ENCODE measurements at places on chromosomes 3 and 15.

GRCh38 chr15:100596792-100597191, 5.2 kb downstream of the LINS1 start:
- DNase-seq, result peak; percentile 97

GRCh38 chr3:71517271-71517791, 66.2 kb downstream of the FOXP1 start:
- no peak for DNase-seq

DNA sequence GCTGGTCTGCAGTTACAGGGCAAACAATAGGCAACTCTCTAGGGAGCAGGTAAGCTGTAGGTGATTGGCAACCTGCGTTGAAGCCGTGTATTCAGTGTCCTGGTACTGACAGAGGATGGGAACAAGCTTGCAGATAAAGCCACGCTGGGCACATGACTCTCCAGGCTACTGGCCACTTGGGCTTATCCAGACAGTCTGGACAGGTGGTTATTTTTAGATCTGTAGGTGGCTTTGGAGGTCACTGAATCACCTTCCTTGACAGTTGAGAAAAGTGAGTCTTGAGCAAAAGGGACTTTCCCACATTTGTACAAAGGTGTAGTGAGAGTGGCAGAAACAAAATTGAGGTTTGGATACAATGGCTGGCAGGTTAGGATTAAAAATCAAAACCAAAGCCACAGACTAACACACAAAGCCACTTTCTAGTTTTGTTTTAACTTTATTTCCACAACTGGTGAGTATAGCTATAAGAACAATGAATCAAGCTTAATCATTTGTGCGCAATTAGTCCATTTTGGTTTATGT, 22.3 kb upstream of the IL1RAP start:
- no peak for DNase-seq

GRCh38 chr3:172065967-172066762, 26.8 kb downstream of the FNDC3B start:
- no peak for DNase-seq

DNA sequence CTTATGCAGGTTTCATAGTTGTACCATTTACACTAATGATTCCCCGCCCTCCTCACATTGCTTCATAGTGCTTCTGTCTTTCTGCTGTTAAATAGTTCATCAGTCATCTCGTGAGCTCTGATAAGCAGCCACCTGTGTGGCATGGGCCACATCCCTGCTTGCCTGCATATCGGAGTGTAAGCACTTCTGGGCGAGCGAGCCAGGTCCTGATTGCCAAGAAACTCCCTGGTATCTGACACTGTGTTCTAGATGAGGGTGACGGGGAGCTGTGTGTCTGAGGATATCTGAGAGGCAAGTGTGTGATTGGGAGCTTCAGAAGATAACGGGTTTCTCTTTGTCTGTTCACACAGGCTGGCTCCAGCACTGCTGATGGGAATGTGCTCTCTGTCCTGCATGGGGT, 130.6 kb downstream of the LRIG1 start:
- no peak for DNase-seq

DNA sequence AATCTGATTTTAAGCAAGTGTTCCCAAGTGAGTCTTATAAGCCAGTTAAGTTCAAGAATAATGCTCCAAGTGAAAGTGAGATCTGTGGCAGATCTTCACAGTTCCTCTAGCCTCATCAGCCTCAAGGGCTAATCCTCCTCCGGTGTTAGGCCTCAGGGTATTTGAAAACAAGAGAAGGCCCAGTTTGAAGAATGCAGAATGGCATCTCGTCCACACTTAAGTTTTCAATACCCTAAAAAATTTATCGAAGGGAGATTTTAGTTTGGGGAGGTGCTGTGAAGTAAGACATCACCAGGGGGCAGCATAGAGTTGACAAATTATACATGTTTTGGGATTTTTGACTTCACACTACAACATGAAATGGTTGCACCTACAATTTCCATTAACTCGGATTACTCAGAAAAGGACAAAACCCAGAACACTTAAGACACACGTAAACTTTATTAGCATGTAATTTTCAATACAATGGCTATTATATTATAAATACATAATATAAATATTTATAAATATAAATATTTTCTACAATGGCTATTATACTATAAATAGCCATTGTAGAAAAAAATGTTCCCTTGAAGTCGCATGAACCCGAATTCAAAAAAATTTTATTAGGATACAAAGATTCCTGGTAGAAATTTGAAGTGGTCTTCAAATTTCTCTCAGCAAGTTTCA, 2.3 kb upstream of the TMEM266 start:
- DNase-seq, result peak; percentile 24

- no peak for DNase-seq
Measured at GRCh38 chr3:193124861-193125260, 116.2 kb upstream of the PLAAT1 start.

GRCh38 chr3:195085356-195086130, 185.4 kb downstream of the XXYLT1 start:
- DNase-seq, result no peak

DNA sequence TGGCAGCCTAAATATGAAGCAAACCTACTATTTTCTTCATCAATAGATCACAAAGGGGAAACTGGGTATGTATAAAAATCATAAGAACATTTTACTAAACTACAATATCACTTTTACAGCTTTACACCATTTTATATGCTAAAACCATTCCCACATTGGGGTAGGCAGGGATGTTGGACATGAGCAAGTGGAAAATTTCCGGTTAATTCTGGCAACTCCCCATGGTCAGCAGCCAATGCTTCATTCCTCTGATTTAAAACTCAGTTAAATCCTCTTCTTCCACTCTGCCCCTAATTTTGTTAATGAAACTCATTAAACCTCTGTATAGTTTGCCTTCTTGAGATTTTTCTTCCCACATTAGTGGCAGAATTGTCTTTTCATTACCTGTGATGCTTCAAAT, 552.5 kb upstream of the NECTIN3 start:
- no peak for DNase-seq

DNA sequence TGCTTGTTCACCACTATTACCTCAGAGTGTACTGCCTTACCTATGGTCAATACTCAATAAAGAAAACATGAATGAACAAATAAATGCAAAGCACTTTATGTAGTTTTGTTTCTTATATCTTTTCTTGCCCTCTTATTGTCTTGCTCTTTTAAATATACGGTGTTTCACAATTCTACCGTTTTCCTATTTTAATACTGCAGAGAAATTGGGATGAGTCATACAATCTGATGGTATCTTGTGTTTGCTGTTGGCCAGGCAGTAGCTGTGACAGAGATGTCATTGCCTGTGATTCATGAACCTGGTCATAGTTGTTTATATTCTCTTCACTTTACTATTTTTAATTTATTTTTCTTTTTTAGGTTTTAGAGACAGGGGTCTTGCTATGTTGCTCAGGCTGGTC, 48.3 kb downstream of the SERP1 start:
- DNase-seq, result no peak

GRCh38 chr15:45612790-45613415, 21.9 kb upstream of the SQOR start:
- no peak for DNase-seq

GRCh38 chr15:42151736-42152135, 4.7 kb downstream of the PLA2G4F start:
- DNase-seq, result no peak

- DNase-seq, result no peak
Measured at GRCh38 chr15:100705065-100705464, 102.7 kb downstream of the ASB7 start.

GRCh38 chr15:88036154-88036839, 220.2 kb downstream of the NTRK3 start:
- no peak for DNase-seq

Data from CD4-positive, alpha-beta T cell treated with Interleukin-4 for 1 hour (primary cell).